ENCODE measurements at places on chromosomes 7 and 10. TPM values are rescaled to one million over a fixed set of nuclear protein-coding genes. Genes with fewer than 3 reads are reported as not detected.

PRRT4 gene
- total RNA-seq, result not detected

- peak; percentile 69 for DNase-seq
Measured at GRCh38 chr10:48466611-48467240, 138.1 kb downstream of the ARHGAP22 start.

DNA sequence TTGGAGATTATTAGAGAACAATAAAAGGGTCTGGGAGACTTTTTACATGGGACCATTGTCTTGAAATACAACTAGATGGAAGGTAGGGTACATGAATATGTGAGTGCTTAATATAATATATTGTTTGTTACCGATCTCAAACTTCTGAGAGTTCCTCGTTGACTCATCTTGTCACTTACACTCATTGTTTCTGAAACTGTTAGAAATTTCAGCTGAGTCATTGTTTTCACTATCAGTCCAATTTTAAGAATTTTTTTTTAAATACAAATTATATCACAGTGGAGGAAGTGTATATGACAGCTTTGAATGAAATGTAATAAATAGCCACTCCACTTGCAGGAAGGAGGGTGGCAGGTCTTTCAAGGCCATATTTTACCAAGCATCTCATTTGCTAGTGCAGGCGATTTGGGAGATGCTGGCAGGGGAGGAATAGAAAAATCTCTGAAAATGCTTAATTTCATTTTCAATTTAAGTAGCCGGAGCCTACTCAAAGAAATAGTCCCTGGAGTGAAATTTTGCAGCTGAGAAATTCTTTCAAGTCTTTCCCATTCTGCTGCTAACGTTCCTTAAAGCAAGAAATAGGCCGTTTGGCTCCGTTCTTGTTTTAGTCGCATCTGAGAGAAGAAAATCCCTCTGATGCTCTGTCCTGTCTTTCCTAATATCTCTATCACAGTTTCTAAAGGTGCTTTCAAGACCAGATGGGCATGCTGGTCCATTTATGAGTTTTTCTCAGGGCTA, 1404.2 kb upstream of the CELF2 start:
- no peak for DNase-seq

RET gene
- total RNA-seq, result 1.2 TPM

DNA sequence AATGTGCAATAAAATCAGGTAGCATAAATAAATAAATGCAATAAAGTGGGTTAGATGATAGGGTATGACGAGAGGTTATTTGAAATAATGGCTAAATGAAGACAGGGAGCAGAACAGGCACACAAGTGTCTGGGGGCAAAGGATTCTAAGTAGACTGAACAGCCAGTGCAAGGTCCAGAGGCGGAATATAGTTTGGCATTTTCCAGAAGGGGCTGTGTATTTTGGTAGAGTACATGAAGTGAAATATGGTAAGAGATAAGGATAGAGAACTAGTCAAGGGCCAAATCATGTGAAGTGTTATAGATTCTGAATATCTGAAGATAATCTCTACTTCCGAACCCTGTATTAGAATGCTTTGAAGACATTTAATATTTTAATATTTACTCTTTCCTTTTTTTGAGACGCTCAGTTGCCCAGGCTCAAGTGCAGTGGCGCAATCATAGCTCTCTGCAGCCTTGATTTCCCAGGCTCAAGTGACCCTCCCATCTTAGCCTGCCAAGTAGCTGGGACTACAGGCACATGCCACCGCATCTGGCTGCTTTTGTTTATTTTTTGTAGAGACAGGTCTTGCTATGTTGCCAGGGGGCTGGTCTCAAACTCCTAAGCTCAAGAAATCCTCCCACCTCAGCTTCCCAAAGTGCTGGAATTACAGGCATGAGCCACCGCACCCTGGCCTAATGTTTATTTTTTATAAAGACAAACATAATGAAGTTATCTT, 44.4 kb upstream of the CD36 start:
- DNase-seq, result no peak

GRCh38 chr7:81594767-81595166, 175.1 kb downstream of the HGF start:
- no peak for DNase-seq

FFAR4 gene
- not detected for total RNA-seq

BLVRA gene
- total RNA-seq, result 32.0 TPM

IFIT1 gene
- total RNA-seq, result 0.19 TPM

HYAL4 gene
- total RNA-seq, result 1.2 TPM

LLCFC1 gene
- total RNA-seq, result not detected

MALRD1 gene
- 1.5 TPM for total RNA-seq

DNA sequence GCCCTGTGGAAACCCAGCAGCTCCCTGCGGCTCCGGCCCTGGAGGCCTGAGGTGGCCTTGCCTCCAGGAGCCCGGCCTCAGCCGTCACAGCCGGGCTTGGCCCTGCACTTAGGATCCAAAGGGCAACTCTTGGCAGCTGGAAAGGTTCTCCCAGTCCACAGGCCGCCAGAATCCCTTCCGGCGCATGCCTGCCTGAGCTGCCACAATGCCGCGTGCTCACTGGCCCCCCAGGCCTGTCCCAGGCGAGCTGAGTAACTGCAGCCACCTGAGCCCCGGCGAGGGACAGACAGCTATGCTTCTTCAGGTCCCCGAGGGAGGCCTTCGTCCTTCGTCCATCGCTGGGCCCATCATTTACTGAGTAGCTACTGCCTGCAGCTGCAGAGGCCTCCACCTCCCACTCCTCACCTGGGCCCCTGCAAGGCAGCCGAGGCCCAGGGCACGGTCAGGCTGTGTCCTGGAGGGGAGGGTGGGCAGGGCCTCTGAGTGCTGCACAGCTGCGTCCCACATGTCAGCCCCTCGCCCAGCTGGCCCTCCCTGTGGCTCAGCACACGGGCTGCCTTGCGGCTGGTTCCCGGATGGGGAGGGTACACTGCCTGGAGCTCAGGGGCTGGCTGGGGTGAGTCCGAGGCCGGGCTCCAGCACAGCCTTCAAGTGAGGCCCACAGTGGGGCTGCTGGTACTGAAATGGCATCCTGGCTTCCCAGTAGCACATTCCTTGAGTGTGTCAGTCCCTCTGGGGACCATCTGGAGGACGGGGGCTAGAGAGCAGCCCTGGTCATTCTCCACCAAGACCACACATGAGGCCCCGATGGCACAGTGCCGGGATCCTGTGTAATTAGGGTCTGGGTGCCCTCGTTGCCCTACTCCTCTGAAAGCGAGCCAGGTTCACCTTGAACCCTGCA, 172.5 kb downstream of the ELFN1 start:
- peak; percentile 69 for DNase-seq

AGR3 gene
- not detected for total RNA-seq

DNA sequence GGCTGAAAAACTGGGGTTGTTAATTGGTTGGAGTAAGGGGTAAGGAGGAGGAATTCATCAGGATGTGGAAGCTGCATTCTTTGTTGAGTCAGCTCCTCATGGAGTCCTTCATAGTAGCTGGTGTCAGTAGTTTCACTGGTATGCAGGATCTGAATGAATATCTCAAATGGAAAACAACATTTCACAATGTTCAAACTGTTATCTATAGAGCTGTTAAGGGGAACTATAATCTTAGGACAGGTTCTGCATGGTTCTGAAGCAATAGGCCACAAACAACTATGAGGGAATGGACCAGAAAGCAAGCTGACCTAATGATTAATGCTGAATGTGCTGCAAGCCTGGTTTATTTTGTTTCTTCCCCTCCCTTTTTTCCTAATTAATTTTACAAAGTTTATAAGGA, 225.8 kb downstream of the IPMK start:
- no peak for DNase-seq

GRCh38 chr10:112304267-112304859, 21.2 kb downstream of the TECTB start:
- DNase-seq, result no peak

- DNase-seq, result peak; percentile 60
Measured at GRCh38 chr10:110533149-110533548, 34.3 kb upstream of the SMC3 start.

DNA sequence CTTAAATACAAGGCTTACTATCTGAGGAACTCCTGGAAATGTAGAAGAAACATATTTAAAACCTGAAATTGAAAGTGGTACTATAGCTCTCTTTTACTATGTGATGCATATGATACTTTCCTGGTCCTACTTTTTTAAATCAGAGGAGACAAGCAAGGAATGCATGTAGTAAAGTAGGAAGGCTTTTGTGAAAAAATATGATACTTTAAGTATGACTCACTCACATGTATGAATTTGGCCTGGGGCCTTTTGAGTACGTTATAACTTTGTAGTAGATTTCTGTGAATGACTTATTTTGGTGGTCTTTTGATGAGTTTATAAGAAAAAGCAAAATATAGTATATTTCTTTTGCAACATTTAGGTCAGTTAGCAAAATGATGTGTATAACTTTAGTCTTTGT, 53.8 kb downstream of the TAX1BP1 start:
- DNase-seq, result no peak

- DNase-seq, result no peak
Measured at GRCh38 chr7:49151146-49151545, 226.8 kb downstream of the CDC14C start.

GRCh38 chr10:9561821-9562505, 1455.7 kb upstream of the CELF2 start:
- peak; percentile 48 for DNase-seq

DNA sequence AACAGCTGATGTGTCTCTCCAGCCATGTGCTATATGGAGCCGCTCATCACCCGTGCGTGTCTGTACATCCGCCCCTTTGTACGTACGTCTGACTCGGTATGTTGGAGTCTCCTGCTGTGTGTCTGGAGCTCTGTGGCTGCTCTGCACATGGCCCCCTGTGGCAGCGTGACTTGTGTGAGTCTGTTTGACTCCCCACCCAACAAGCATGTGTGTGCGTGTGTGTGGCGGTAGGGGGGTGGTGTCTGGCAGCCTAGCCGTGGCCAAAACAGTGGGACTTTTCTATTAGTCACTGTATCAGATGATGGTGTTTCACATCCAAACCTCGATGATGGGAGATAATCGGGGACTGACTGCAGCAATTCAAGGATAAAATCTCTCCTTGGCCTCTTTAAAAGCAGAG, 94.1 kb downstream of the COL13A1 start:
- DNase-seq, result no peak

Data from endodermal cell (in vitro differentiated cells).